IMR-90 (cell line): ENCODE measurements at places on chromosomes 5 and 9. TPM values are rescaled to one million over a fixed set of nuclear protein-coding genes. Genes with fewer than 3 reads are reported as not detected.
A peak's percentile ranks its signal among the peaks of the same experiment; 100 is the strongest.

The IRX2 gene
- total RNA-seq, result 0.36 and 0.56 TPM in 2 replicates

- H3K4me3 ChIP-seq, result no peak overlapping the region
- DNase-seq, result peak; percentile 82
- H3K4me1 ChIP-seq, result peaks cover 8% of the 10 kb centered on the region; the same call in 1 of the 2 replicates
- H3K36me3 ChIP-seq, result peaks cover 21% of the 10 kb centered on the region
- H3K27ac ChIP-seq, result no peak overlapping the region
These were observed 55.3 kb upstream of the IL17B start for GRCh38 chr5:149434162-149435014.

GRCh38 chr9:68551191-68551590, 10.5 kb upstream of the TMEM252 start:
- no peak overlapping the region for H3K27ac ChIP-seq
- no peak for DNase-seq
- no peaks in the 10 kb centered on the region for H3K36me3 ChIP-seq
- no peaks in the 10 kb centered on the region for H3K27me3 ChIP-seq

The TRIM7 gene
- 0.54 and 0.83 TPM in 2 replicates for total RNA-seq

GRCh38 chr9:13274886-13275641, 4.4 kb downstream of the MPDZ start:
- H3K27ac ChIP-seq, result no peak overlapping the region
- H3K36me3 ChIP-seq, result no peaks in the 10 kb centered on the region
- no peak overlapping the region for H3K4me3 ChIP-seq
- H3K27me3 ChIP-seq, result no peaks in the 10 kb centered on the region
- DNase-seq, result peak; percentile 63

DNA sequence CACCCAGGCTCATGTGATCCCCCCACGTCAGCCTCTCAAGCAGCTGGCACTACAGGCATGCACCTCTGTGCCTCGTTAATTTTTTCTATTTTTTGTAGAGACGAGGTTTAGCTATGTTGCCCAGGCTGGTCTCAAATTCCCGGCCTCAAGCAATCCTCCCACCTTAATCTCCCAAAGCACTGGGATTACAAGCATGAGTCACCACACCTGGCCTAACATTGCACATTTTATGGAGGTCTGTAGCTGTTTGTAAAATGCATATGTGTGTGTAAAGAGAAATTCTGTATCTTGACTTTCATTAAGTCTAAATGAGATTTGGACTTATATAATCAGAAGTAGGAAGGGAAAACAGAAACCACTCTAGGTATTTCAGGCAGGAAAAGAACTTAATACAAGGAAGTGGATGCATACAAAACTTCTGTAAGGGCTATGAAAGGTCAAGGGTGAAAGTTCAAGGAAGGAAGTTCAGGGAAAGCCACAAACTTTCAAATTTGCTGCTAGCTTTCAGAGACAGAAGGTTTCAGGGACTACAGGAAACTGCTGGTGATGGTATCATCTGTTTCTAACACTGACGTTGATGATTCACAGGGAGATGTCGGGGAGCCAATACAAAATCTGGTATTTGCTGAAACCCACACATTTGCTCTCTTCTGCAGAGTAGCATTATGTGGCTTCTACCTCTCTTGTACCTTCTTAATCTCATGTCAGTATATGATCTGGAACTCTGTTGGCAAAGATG, 209.4 kb downstream of the PIK3R1 start:
- H3K36me3 ChIP-seq, result no peaks in the 10 kb centered on the region
- peak; percentile 49 for DNase-seq
- no peak overlapping the region for H3K4me3 ChIP-seq
- H3K4me1 ChIP-seq, result peaks cover under 1% of the 10 kb centered on the region; the same call in 1 of the 2 replicates

DNA sequence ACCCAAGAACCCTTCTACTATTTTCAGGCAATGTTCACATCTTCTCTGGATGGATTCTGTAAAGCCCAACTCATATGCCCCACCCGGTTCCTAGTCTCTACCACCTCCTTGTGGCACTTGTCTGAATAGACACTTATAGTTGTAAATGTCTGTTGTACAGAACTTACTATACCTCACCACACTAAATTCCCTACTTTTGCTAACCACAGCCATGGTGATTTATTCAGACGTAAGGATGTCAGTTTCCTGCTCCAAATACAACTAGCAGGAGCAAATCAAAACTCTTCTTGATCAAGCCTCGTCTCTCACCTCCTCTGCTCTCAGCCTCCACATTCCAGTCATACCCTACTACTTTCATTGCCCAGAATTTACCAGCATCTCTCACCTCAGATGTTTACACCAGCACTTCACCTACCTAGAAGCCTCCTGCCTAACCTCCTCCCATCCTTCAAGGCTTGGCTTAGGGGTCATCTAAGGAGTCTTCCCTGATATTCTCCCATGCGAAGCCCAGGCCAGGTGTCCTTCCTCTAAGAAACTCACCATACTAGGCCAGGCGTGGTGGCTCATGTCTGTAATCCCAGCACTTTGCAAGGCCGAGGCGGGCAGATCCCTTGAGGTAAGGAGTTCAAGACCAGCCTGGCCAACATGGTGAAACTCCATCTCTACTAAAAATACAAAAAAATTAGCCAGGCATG, 75.5 kb downstream of the MAPKAP1 start:
- peak; percentile 57 for DNase-seq
- no peaks in the 10 kb centered on the region for H3K27me3 ChIP-seq
- H3K4me3 ChIP-seq, result no peak overlapping the region
- H3K4me1 ChIP-seq, result peaks cover 7% of the 10 kb centered on the region
- H3K27ac ChIP-seq, result no peak overlapping the region
- H3K36me3 ChIP-seq, result no peaks in the 10 kb centered on the region

GRCh38 chr5:151213803-151214613, 9.9 kb downstream of the CCDC69 start:
- no peak for DNase-seq
- H3K27ac ChIP-seq, result no peak overlapping the region
- H3K4me3 ChIP-seq, result no peak overlapping the region
- H3K27me3 ChIP-seq, result peaks cover 3% of the 10 kb centered on the region

DNA sequence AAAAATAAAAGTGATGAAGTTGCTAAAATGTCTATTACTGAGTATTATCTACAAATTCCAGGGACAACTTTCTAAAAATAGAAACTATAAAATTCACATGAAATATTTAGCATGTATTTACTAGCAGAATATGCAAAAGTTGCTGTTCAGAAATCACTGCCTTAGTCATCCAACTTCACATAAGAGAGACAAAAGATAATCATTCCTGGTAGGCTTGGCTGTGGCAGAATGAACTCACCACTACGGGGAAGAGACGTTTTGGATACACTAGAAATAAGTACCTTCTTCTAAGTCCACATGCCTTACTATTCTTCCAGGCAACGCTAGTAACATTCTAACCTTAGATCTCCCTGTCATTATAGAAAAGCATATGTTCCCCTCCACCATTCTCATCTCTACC, 272.2 kb downstream of the BNC2 start:
- H3K4me1 ChIP-seq, result peaks cover 3% of the 10 kb centered on the region; the same call in 1 of the 2 replicates
- no peaks in the 10 kb centered on the region for H3K36me3 ChIP-seq
- peak; percentile 56 for DNase-seq
- H3K4me3 ChIP-seq, result no peak overlapping the region
- no peak overlapping the region for H3K27ac ChIP-seq

- peaks cover 21% of the 10 kb centered on the region for H3K36me3 ChIP-seq
- H3K4me1 ChIP-seq, result peaks cover 34% of the 10 kb centered on the region
- H3K27me3 ChIP-seq, result no peaks in the 10 kb centered on the region
- no peak overlapping the region for H3K4me3 ChIP-seq
- no peak for DNase-seq
- H3K27ac ChIP-seq, result peak overlapping the region; percentile 12; the same call in 1 of the 2 replicates
These were observed 183.5 kb downstream of the CDK5RAP2 start for GRCh38 chr9:120396418-120396817.
